ENCODE measurements at places on chromosomes 3 and 15. TPM values are rescaled to one million over a fixed set of nuclear protein-coding genes. Genes with fewer than 3 reads are reported as not detected.
A peak's percentile ranks its signal among the peaks of the same experiment; 100 is the strongest.

- no peak overlapping the region for H3K4me3 ChIP-seq
- no peak overlapping the region for H3K27ac ChIP-seq
- no peaks in the 10 kb centered on the region for H3K36me3 ChIP-seq
- no peaks in the 10 kb centered on the region for H3K4me1 ChIP-seq
- DNase-seq: no peak
- no peaks in the 10 kb centered on the region for H3K27me3 ChIP-seq
Measured at GRCh38 chr3:136595913-136596697, 156.1 kb downstream of the STAG1 start.

GRCh38 chr3:196619223-196619622, 20.3 kb upstream of the NRROS start:
- H3K27me3 ChIP-seq: no peaks in the 10 kb centered on the region
- H3K4me1 ChIP-seq: peaks cover 7% of the 10 kb centered on the region
- no peak for DNase-seq
- H3K36me3 ChIP-seq: no peaks in the 10 kb centered on the region
- 0 out of 3 replicates have a peak overlapping the region, but pooled peaks have one; percentile 38 for H3K27ac ChIP-seq
- no peak overlapping the region for H3K4me3 ChIP-seq

- no peaks in the 10 kb centered on the region for H3K36me3 ChIP-seq
- peak overlapping the region; percentile 42 for H3K4me3 ChIP-seq
- DNase-seq: peak; percentile 34
- H3K27me3 ChIP-seq: peaks cover 31% of the 10 kb centered on the region
- no peak overlapping the region for H3K27ac ChIP-seq
Measured at GRCh38 chr3:184261854-184262763, 756 bp upstream of the CAMK2N2 start.

DNA sequence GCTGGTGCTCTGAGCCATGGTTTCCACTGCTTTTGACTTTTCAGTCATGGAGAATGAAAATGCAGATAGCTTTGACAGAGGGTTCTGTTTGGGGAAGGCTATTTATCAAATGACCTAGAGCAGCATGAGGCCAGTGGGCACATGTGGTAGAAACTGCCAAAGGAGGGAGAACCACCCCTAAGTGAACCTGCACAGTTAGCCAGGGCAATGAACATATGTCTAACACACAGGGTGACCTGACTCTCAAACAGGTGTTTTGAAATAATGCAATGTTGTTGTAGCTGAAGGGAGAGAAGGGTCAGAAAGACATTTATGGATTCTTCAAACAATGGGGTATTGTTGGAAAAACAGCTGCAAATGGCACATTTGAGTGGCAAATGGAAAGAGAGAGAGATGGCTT, 174.4 kb upstream of the FAM3D start:
- no peaks in the 10 kb centered on the region for H3K27me3 ChIP-seq
- H3K27ac ChIP-seq: peak overlapping the region; percentile 60
- peak overlapping the region; percentile 44 for H3K4me3 ChIP-seq
- 0 out of 3 replicates have a peak, but pooled peaks cover 4% of the 10 kb centered on the region for H3K36me3 ChIP-seq
- peak; percentile 42 for DNase-seq

DNA sequence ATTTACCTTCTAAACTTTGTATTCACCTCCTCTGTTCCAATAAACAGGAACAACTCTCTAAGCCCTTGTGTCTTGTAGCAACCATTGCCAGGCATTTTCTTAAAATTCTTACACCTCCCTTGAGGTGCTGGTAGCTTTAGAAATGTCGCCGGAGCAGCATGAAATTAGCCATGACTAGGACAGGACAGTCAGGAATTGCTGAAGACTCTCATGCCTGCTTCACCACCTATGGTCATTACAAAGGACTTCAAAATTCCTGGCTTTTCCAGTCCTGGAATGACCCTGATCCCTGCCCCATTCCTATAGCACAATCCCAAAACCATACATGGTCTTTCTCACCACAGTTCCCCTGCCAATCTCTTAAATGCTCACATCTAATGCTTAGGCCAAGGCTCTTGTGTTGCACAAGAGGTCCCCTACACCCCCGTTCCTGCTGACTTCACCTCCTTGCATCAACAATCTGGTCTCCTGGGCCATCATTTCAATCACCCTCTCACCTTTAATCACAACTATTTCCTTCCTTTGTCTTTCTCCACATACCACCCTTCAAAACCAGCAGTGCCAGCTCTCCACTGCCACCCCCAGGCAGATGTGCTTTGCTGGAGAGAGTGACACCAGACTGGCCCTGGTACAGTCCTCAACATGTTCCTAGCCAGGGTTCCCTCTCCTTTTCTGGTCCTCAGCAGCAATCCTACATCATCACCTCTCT, 113.2 kb upstream of the TJP1 start:
- no peak overlapping the region for H3K27ac ChIP-seq
- H3K36me3 ChIP-seq: no peaks in the 10 kb centered on the region
- no peaks in the 10 kb centered on the region for H3K4me1 ChIP-seq

DNA sequence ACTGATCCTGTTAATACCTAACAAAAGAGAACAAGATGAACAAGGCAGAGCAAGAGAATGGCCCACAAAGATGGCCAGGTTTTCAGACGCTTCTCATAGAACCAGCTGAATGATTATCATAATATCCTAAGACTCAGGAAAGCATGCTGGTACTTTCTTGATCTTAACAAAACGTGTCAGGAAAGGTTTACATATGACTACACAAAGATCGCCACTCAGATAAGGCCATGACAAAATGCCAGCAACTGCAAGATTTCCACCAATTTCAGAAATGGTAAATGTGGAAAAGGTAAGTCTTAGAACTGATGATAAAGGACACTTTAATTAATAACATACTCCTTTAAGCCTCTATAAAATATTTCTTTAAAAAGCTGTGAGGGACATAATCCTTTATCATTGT, 108.8 kb downstream of the DLG1 start:
- no peak overlapping the region for H3K4me3 ChIP-seq
- H3K27me3 ChIP-seq: no peaks in the 10 kb centered on the region
- no peaks in the 10 kb centered on the region for H3K4me1 ChIP-seq
- peaks cover 13% of the 10 kb centered on the region for H3K36me3 ChIP-seq
- no peak for DNase-seq

Gene FES
- total RNA-seq: 1.3 TPM

Gene ANKRD63
- total RNA-seq: 1.8 TPM

Gene GOLGA6L26
- not detected for total RNA-seq

DNA sequence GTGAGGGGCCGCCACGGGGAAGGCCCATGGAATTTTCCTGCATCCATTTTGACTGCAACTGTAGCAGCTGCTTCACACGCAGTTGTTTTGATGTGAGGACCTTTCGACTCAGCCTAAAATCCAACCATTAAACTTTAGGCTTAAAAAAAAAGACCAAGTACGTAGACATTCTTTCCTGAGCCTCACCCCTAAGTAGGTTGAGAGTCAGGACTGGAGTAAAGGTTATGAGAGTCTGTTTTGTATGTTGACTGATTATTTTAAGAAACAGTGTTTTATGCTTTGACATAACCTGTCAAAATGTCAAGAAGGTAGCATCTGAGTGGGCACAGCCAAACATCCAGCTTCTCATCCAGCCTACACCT, 45.7 kb upstream of the AMOTL2 start:
- no peaks in the 10 kb centered on the region for H3K4me1 ChIP-seq
- no peaks in the 10 kb centered on the region for H3K27me3 ChIP-seq
- no peak for DNase-seq
- H3K4me3 ChIP-seq: no peak overlapping the region
- H3K36me3 ChIP-seq: no peaks in the 10 kb centered on the region
- H3K27ac ChIP-seq: no peak overlapping the region

Gene TMCO5A
- total RNA-seq: not detected

Gene GOLGA6A
- not detected for total RNA-seq

Gene ITIH1
- total RNA-seq: 0.31 TPM

Gene FAM107A
- total RNA-seq: 0.07 TPM

DNA sequence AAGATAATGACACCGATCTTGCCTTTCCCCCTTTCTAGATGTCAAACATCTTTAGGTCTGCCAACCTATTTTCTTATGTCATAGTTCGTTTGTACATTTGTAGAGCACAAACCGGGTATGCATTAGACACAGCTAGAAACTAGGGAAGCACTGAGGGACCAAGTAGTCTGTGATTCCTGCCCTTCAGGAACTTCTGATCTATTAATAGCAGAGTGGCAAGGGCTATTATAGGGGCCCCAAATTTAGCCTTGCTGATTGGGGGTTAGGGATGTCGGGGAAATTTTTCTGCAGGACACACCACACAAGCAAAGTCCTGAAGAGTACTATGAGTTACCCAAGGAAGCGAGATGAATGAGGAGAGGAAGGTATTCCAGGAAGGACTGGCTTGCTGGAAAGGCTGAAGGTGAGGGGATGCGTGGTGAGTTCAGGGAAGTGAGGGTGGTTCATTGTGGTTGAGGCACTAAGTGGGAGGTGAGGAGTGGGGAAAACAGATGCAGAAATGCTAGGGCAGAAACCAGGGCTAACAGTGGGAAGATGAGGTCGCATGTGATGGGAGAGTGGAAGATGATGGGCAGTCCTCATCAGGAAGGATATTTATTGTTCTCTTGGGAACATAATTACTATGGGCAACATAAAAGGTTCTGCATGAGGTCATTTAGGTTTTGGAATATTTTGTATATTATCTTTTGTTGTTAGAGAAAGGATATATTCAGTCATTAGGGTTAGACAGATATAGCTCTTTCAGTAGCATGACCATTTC, 144.3 kb downstream of the CMSS1 start:
- H3K4me3 ChIP-seq: no peak overlapping the region
- H3K27me3 ChIP-seq: no peaks in the 10 kb centered on the region
- H3K27ac ChIP-seq: no peak overlapping the region
- H3K4me1 ChIP-seq: no peaks in the 10 kb centered on the region
- H3K36me3 ChIP-seq: no peaks in the 10 kb centered on the region

DNA sequence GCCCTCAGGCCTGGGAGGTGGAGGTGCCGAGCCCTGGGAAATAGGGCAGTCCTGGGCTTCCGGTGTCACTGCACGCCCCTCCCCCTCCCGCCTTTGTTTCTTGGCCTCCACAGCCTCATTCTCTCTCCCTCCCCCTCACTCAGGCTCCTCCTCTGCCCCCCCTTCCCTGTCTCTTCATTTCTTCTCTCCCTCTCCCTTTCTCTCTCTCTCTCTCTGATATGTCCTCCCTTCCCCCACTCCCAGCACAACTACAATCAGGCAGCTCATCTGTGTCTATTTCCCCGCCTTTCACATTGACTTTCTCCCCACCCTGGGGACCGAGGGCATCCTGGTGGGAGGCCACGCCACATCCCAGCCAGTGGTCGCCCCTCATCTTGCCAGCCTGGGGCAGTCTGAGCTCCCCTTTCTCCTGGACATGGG, 40.2 kb downstream of the IDH2 start:
- H3K4me3 ChIP-seq: no peak overlapping the region
- H3K27me3 ChIP-seq: no peaks in the 10 kb centered on the region
- peaks cover 52% of the 10 kb centered on the region for H3K4me1 ChIP-seq
- DNase-seq: peak; percentile 85

Gene REC114
- total RNA-seq: 0.20 TPM

GRCh38 chr3:172181932-172182586, 142.7 kb downstream of the FNDC3B start:
- H3K27me3 ChIP-seq: no peaks in the 10 kb centered on the region
- no peak overlapping the region for H3K27ac ChIP-seq
- DNase-seq: no peak
- no peak overlapping the region for H3K4me3 ChIP-seq
- no peaks in the 10 kb centered on the region for H3K36me3 ChIP-seq
- peaks cover 9% of the 10 kb centered on the region for H3K4me1 ChIP-seq

Gene DLEC1
- 0.02 TPM for total RNA-seq

Gene NUP210
- 128 TPM for total RNA-seq

DNA sequence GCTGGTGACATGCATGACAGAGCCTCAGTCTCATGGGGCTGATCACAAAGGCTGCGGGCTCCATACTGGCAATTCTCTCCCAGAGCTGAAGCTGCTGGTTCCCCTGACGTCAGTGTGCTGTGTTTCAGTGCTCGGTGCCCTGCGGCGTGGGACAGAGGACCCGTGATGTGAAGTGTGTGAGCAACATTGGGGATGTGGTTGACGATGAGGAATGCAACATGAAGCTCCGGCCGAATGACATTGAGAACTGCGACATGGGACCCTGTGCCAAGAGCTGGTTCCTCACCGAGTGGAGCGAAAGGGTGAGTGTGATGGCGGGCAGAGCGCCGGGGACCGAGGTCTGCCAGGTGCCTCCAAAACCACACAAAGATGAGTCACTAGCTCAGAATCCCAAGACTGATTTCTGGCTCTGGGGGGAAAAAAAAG, 62.0 kb upstream of the NR2E3 start:
- no peak overlapping the region for H3K27ac ChIP-seq
- H3K36me3 ChIP-seq: no peaks in the 10 kb centered on the region
- H3K4me3 ChIP-seq: no peak overlapping the region
- peaks cover 8% of the 10 kb centered on the region for H3K27me3 ChIP-seq
- DNase-seq: no peak

Gene ULK3
- 38.3 TPM for total RNA-seq
